Dermis blood vessel endothelial cell (primary cell): ENCODE measurements at places on chromosomes 2 and 18. TPM values are rescaled to one million over a fixed set of nuclear protein-coding genes. Genes with fewer than 3 reads are reported as not detected.

Gene ALPI
- not detected in 2 replicates for total RNA-seq

Gene RTKN
- total RNA-seq: 21.6 and 27.0 TPM in 2 replicates

Gene LOXHD1
- under 0.01 and 0.05 TPM in 2 replicates for total RNA-seq

Gene REG3G
- total RNA-seq: not detected in 2 replicates

Gene FAM228A
- 0.28 TPM in 1 of 2 replicates, not detected in the other for total RNA-seq

Gene CCDC68
- total RNA-seq: 1.2 and 2.1 TPM in 2 replicates

Gene SFTPB
- not detected in 2 replicates for total RNA-seq

Gene ACVR1C
- total RNA-seq: 0.17 TPM in 1 of 2 replicates, not detected in the other

Gene ZBTB7C
- under 0.01 TPM in 1 of 2 replicates, not detected in the other for total RNA-seq

Gene BIN1
- 34.4 and 49.0 TPM in 2 replicates for total RNA-seq

Gene LYPD6
- total RNA-seq: 9.4 and 14.1 TPM in 2 replicates

Gene ITGB6
- total RNA-seq: 0.85 and 1.3 TPM in 2 replicates

- no peak for DNase-seq
Observed at GRCh38 chr2:5618271-5618670, 73.9 kb upstream of the SOX11 start.

DNA sequence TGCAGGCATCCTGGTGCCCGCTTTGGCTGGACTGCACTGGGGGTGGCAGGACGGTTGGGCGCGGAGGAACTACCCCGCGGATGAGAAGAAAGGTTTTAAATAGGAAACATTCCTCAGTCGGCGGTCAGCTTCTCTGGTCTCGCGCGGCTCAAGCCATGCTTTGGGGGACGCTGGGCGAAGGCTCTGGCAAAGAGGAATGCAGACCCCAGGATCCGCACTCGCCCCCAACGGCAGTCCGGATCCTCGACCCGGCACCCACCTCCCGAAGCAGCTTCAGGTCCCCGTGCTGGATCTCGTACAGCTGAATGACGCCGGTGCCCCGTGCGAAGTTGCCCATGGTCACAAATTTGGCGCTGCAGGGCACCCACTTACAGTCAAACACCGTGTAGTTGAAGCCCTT is 686 bp upstream of the PNO1 start:
- DNase-seq: no peak

- DNase-seq: no peak
Observed at GRCh38 chr18:49855711-49856415, 42.5 kb upstream of the ACAA2 start.

- DNase-seq: no peak
Observed at GRCh38 chr2:86081724-86082123, 24.0 kb downstream of the POLR1A start.

GRCh38 chr2:161357097-161357496 is 48.9 kb downstream of the PSMD14 start:
- DNase-seq: no peak

GRCh38 chr2:10614939-10615338 is 74.8 kb downstream of the NOL10 start:
- no peak for DNase-seq

DNA sequence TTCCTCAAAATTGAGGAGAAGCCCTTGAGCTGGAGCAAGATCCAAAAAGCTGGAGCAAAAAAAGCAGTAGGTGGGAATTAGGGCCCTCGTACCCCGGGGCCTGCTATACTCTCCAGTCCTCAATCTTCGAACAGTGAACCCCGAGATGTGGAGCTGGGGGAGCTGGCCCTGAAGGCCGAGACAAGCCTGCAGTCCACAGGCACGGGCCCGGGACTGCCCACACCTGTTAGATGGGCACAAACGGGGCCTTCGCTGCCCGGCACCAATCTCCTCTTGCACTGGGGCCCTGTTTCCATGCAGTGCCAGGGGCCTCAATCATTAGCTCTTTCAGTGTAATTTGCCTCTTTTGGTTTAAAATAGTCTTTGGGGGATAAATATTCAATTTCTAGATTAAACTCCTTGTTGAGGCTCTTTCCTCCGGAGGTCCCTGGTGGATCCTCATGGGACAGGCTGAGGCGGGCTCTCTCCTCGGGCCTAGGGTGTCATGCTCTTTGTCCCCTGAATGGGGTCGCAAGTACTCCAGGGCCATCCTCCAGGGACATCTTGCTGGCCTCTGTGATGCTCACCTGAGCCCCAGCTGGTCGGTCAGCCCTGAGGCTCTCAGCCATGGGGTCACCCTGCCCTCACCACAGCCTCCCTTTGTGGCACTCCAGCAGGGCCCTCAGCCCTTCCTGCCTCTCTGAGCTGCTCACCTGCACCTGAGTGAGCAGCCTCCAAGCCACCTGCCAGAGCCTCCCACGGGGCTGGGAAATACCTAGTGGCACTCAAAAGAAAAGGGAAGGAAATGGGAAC is 223.6 kb downstream of the ALPK2 start:
- DNase-seq: no peak

DNA sequence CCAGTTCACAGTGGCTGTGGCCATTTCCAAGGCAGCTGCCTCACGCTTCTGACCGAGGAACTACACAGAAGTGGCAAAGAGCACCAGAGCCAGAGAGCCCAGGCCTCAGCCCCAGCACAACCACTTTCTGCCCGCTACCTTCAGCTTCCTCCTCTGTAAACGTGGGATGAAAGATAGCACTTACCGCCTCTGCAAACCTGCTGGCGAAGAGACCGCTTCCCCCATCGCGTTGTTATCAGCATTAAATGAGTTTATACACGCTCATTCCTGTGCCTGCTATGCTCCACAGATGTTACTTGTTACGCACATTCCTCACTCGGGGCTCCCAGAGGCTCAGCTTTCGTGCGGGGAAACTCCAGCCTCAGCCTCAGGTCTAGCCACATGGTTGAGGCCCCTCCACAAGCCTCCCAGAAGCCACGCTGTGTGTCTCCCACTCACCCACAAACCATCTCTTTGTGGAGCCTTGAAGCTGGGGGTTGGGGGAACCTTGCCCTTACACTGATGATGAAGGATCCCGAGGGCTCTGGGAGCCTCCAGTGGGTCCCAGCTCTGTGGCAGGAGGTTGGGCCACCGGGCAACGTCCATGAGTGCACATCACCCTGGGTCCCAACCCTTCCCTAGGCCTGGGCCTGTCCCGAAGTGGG is 63.3 kb upstream of the SMAD7 start:
- no peak for DNase-seq

- DNase-seq: no peak
Observed at GRCh38 chr2:1633936-1634587, 110.3 kb downstream of the PXDN start.

DNA sequence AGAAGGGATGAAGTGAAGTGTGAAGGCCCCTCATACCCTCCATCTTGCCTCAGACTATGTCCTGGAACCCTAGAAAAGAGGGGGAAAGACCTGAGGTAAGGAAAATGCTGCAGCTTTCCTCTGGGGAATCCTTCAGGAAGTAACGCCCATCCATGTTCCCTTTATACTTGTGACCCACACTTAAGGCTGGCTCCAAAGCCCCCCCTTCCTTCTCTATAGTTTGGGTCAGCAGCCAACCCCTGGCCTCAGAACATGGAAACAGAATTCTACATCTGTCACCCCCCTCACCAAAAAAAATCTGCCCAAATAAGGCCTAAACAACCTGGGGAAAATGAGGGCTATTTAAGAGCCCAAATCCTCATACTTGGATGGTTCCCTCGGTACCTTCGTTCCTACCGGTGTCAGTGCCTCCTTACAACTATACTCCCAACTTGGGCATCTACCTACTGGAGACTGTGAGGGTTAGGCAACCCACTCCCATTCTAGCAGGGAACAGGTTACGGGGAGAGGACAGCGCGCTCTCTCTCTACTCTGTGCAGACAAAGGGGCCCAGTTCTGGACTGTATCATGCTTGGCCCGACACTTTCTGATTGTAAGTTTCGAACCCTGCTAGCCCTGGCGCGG is 689 bp downstream of the OST4 start:
- DNase-seq: peak; percentile 11

- no peak for DNase-seq
Observed at GRCh38 chr2:143856978-143857377, 662.9 kb downstream of the ZEB2 start.

DNA sequence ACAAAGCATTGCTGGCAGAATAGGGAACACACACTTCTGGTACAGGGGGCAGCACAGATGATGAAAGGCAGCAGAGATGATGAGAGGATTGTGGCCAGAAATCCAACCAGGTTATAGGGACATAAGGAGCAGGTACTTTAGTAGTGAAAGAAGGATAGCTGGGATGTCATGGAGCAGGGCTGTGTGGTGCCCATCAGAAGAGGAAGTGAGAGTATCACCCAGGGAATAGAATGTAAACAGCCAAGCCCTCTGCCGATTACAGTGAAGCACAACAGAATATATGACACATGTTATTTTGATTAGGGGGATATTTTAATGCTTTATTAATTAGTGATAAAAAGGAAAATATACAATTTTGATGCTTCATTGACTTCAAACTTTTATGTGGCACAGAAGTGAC is 883.4 kb upstream of the CDH2 start:
- DNase-seq: no peak

GRCh38 chr2:28626891-28627421 is 124.7 kb upstream of the PPP1CB start:
- DNase-seq: no peak

- DNase-seq: no peak
Observed at GRCh38 chr2:231390667-231391066, 4.8 kb upstream of the B3GNT7 start.

- DNase-seq: no peak
Observed at GRCh38 chr18:2653467-2653866, 2.1 kb upstream of the SMCHD1 start.

GRCh38 chr2:167400546-167400945 is 512.3 kb downstream of the XIRP2 start:
- DNase-seq: no peak

DNA sequence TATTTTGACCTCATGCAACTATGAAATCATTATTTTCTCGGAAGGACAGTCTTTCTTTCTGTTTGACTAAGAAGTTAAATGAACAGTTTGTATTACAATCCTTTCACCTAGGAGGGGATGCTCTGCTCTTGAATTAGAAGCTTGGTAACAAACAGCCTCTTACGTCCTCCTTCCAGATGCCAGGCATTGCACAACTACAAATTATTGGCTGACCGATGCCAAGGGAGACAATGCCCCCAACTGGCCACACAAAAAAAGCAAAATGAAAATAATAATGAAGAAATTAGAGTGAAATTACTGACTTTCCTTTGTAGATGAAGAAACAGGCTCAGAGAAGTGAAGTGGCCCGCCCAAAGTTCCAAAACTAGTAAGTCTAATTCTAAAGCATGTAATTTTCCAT is 177.9 kb downstream of the CYRIA start:
- peak; percentile 66 for DNase-seq
